PC-9 (cell line): ENCODE measurements at places on chromosomes 5 and 9. TPM values are rescaled to one million over a fixed set of nuclear protein-coding genes. Genes with fewer than 3 reads are reported as not detected.

SETD9 gene
- 6.5 and 7.3 TPM in 2 replicates for total RNA-seq

ADRA1B gene
- total RNA-seq: 4.6 and 6.0 TPM in 2 replicates

STK32A gene
- not detected in 2 replicates for total RNA-seq

DNA sequence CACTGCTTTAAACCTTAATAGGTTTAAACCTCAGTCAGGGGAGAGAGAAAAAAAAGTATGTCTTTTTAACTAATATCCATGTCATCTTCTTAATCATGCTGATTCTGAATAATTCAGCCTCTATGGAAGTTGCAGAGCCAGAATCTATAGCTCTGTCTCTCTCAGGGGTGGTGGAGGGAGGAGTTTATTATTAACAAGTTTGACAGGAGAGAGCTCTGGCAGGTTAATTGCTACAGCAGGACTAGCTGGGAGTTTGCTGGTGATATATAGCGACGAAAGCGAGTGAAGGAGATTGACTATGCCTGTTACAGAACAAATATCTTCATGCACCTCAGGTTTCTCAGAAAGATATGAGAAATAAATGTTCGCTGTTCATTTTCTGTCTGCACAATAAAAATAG, 586.4 kb downstream of the TLE4 start:
- DNase-seq: no peak

DNA sequence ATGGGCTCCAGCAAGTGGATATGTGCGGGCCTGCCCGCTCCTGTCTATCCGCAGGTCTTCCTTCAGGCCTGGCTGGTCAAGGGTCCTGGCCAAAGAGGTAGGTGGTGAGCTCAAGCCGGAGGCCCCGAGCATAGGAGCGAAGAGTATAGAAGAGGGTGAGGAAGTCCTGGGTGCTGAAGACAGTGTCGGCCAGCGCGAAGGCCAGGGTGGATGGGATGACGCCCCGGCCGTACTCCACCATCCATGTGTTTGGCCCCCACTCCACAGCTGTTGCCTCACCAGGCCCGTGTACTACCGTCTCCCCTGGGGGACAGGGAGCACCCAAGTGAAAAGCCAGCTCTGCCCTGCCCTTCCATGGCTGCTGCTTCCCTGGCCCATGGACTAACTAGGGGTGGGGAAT, 2.0 kb downstream of the SIGMAR1 start:
- no peak for DNase-seq

- DNase-seq: no peak
Measured at GRCh38 chr5:167565189-167565954, 726.1 kb upstream of the WWC1 start.
